ENCODE measurements at places on chromosomes 2 and 18.

- H3K36me3 ChIP-seq: no peaks in the 10 kb centered on the region
- H3K27me3 ChIP-seq: no peaks in the 10 kb centered on the region
- H3K4me3 ChIP-seq: no peak overlapping the region
- no peak overlapping the region for H3K27ac ChIP-seq
Observed at GRCh38 chr2:189104934-189105333, 74.6 kb downstream of the COL5A2 start.

DNA sequence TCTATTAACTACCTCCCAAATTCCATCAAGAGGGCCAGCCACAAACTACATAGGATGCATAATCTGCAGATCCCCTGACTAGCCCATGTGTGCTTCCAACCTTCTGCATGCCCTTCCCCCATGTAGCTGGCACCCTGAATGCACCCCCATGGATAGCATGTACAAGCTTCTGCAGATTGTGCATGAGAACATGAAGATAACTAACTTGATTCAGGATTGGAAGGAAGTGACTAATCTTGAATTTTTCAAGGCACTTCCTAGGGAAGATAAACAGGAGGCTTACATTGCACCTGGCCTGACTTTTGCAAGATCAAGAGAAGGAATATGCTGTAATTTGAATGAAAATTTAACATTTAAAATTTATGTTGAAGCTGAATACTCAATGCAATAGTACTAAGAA lies 66.7 kb downstream of the CDC42EP3 start:
- no peak overlapping the region for H3K27ac ChIP-seq
- H3K4me3 ChIP-seq: no peak overlapping the region
- H3K4me1 ChIP-seq: no peaks in the 10 kb centered on the region
- no peaks in the 10 kb centered on the region for H3K36me3 ChIP-seq

DNA sequence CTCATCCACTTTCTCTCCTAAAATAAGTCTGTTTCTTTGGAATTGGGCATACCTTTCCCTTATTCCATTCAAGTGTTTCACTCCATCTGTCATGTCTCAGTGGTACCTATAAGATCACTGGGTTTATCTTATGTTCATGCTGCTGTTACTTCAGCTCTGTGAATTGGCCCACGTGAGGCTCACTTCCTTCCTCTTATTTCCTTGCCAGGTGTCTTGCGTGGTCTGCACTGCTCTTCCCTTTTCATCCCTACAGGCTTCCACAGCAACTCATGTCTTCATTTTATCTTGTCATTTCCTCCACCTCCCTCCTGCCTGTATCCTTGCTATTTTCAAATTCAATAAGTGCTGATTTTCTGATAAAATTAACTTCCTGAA lies 159.1 kb upstream of the ALPP start:
- H3K4me3 ChIP-seq: no peak overlapping the region
- DNase-seq: peak; percentile 49
- H3K36me3 ChIP-seq: no peaks in the 10 kb centered on the region
- H3K27me3 ChIP-seq: no peaks in the 10 kb centered on the region

- H3K27ac ChIP-seq: no peak overlapping the region
- H3K4me1 ChIP-seq: no peaks in the 10 kb centered on the region
- no peaks in the 10 kb centered on the region for H3K27me3 ChIP-seq
- no peak for DNase-seq
Observed at GRCh38 chr2:241676665-241677064, 9.9 kb downstream of the DTYMK start.

GRCh38 chr18:32213693-32214092 lies 23.9 kb downstream of the MEP1B start:
- H3K4me1 ChIP-seq: no peaks in the 10 kb centered on the region
- DNase-seq: no peak
- H3K4me3 ChIP-seq: no peak overlapping the region
- no peaks in the 10 kb centered on the region for H3K27me3 ChIP-seq
- H3K36me3 ChIP-seq: no peaks in the 10 kb centered on the region
- peak overlapping the region; percentile 21 for H3K27ac ChIP-seq
